Activated CD8-positive, alpha-beta memory T cell treated with anti-CD3 and anti-CD28 coated beads, Interleukin-2, amount 10 ng/mL, durations not matched to agents 7 days and 5 days (primary cell): ENCODE measurements at places on chromosomes 3 and 15. TPM values are rescaled to one million over a fixed set of nuclear protein-coding genes. Genes with fewer than 3 reads are reported as not detected.

Gene GRK7
- total RNA-seq = not detected

Gene CD96
- 311 TPM for total RNA-seq

GRCh38 chr3:12954891-12955650 is 113.7 kb upstream of the RPL32 start:
- peaks cover 1% of the 10 kb centered on the region for H3K36me3 ChIP-seq
- no peaks in the 10 kb centered on the region for H3K27me3 ChIP-seq
- H3K27ac ChIP-seq = no peak overlapping the region
- no peak overlapping the region for H3K4me3 ChIP-seq

GRCh38 chr3:177578488-177578887 is 381.2 kb upstream of the TBL1XR1 start:
- H3K4me3 ChIP-seq = no peak overlapping the region
- no peaks in the 10 kb centered on the region for H3K27me3 ChIP-seq
- peaks cover 3% of the 10 kb centered on the region for H3K36me3 ChIP-seq
- H3K27ac ChIP-seq = no peak overlapping the region
- no peak for DNase-seq
- no peaks in the 10 kb centered on the region for H3K4me1 ChIP-seq

DNA sequence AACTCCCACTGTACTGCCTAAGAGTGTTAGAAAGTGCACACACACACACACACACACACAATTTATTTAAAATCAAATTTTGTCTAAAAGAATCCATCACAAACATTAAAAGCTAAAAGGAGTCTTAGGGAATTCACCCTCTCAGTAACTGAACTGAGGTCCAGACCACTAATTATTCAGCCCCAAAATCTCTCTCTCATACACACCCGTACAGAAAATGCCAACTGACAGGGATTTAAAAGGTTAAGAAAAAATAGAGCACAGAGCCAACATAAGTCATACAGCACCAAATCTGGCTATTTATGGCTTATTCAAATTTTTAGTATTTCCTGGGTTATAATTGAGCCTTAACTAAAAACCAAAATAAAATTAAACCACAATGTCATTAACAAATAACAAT is 20.7 kb downstream of the GBE1 start:
- H3K4me1 ChIP-seq = no peaks in the 10 kb centered on the region
- no peak for DNase-seq
- H3K27ac ChIP-seq = no peak overlapping the region

- H3K36me3 ChIP-seq = no peaks in the 10 kb centered on the region
- H3K27me3 ChIP-seq = no peaks in the 10 kb centered on the region
- no peaks in the 10 kb centered on the region for H3K4me1 ChIP-seq
- H3K27ac ChIP-seq = no peak overlapping the region
- no peak for DNase-seq
- H3K4me3 ChIP-seq = no peak overlapping the region
Measured at GRCh38 chr3:63779227-63779626, 39.9 kb upstream of the C3orf49 start.
